ENCODE measurements at places on chromosomes 2 and 18. TPM values are rescaled to one million over a fixed set of nuclear protein-coding genes. Genes with fewer than 3 reads are reported as not detected.

Gene CCT7
- total RNA-seq, result 348 TPM

Gene OSBPL1A
- 30.4 TPM for total RNA-seq

Gene CYP27C1
- 8.3 TPM for total RNA-seq

Gene RTP5
- total RNA-seq, result not detected

- DNase-seq, result no peak
These were observed 25.9 kb upstream of the ZEB2 start for GRCh38 chr2:144545787-144546186.

DNA sequence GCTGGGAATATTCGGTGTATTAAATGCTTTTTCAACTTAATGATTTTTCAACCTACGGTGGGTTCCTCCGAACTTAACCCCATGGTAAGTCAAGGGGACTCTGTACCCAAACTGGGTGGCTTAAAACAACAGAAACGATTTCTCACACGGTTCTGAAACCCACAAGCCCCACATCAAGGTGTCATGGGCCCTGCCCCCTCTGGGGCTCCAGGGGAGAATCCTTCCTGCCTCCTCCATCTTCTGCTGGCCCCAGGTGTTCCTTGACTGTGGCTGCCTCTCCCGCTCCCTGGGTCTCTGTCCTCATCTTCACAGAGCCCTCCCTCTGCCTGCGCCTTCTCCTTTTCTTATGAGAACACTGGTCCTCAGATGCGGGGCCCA is 301.3 kb upstream of the SALL3 start:
- DNase-seq, result no peak

GRCh38 chr2:219615036-219615435 is 12.4 kb upstream of the SLC4A3 start:
- no peak for DNase-seq

GRCh38 chr2:240812721-240813120 is 7.3 kb downstream of the KIF1A start:
- no peak for DNase-seq
